Stimulated activated CD4-positive, alpha-beta T cell treated with anti-CD3 and anti-CD28 coated beads, Interleukin-2, amount 100 ng/mL, for 4 hours (primary cell): ENCODE measurements at places on chromosomes 13 and 19.

GRCh38 chr13:28655561-28655960 is 3.4 kb upstream of the POMP start:
- DNase-seq = no peak

GRCh38 chr19:48391100-48392005 is at the start of gene KDELR1:
TSS of gene KDELR1 (minus strand) at chr19:48391551. CDS start at chr19:48391358, 193 bp downstream.
- peak; percentile 55 for DNase-seq

DNA sequence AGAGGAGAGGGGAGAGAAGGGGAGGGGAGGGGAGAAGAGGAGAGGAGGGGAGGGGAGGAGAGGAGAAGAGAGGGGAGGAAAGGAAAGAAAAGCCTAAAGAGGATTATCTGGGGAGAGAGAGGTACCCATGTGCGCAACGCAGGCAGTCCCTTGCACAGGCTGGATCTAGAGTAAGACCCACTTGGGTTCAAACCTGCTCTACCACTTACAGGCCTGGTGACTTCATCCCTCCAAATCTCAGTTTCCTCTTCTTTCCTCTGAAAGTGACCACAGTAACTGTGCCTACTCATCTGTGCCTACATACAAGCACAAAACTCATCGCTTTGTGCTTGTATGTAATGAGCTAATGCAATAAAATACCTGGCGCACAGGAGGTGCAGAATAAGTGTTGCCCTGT is 732 bp upstream of the MAP1S start:
- DNase-seq = no peak

DNA sequence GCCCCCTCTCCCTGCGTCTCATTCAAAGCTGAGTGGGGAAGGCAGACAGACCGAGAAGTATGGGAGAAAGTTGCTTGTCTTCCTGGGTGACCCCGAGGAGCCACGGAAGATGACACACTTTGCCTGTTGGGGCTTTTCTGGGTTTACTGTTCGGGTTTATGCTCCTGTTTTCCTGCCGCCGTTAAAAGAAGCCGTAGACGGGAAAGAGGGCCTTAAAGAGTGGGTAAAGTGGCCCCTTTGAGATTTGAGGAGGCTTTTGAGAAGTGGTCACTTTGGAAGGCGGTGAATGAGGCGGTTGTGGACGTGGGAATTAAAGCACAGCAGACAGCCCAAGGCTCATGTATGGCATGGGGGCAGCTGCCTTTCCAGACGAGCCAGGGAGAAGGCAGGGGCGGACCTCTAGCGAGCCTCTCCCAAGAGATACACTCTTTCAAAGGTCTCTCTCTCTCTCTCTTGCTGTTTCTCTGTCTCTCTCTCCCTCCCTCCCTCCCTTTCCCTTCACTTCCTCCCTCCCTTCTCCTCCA is 493 bp upstream of the LHFPL6 start:
- DNase-seq = no peak

GRCh38 chr19:5352229-5352763 is 11.7 kb upstream of the PTPRS start:
- no peak for DNase-seq

- no peak for DNase-seq
These were observed 6.4 kb downstream of the RPL21 start for GRCh38 chr13:27257648-27258253.

- DNase-seq = no peak
These were observed 389.3 kb upstream of the PCDH9 start for GRCh38 chr13:67619351-67619994.

DNA sequence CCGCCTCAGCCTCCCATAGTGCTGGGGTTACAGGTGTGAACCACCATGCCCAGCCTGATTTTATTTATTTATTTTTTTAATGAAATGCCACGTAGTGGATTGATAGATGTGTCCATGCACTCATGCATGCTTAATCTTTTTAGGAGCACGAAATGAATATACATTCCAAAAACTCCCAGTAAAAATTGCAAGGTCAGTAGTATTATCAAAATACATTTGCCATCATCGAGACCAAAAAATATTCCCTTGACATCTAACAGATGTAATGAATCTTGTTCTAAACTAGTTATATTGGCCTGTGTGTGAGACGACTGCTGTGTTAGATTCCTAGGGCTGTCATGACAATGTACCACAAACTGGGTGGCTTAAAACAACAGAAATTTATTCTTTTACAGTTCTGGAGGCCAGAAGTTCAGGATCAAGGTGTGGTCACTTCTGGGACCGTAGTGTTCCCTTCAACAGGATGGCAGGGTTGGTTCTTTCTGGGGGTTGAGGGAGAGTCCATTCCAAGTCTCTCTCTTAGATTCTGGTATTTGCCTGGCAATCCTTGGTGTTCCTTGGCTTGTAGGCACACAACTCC is 56.1 kb upstream of the UBL3 start:
- no peak for DNase-seq

DNA sequence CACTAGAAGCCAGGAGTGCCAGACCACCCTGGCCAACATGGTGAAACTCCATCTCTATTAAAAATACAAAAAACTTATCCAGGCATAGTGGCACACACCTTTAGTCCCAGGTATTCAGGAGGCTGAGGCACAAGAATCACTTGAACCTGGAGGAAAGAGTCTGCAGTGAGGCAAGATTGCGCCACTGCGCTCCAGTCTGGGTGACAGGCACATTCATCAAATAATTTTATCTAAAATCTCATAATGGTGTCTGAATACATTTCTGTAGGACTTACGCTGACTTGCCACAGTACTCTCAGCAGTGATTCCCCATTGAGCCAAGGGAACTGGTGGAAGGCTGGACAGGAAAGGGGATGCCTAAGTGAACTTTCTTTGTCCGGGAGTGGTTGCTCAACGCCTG is 4.3 kb upstream of the ZNF28 start:
- no peak for DNase-seq

DNA sequence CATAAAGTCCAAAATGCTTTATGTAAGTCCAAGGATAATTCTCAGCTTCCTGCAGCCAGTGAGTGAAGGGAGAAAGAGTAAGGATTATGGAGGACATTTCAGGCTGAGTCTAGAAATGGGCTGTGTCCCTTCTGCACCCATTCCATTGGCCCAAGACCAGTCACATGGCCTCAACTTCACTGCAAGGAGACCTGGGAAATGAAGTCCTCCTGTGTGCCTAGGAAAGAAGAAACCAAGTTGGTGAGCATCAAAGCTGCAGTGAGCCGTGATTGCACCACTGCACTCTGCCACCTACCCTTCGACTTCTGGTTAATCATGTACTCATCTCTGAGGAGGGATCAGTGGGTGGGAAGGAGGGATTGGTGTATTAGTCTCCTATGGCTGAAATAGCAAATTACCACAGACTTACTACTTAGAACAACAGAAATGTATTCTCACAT is 3.6 kb upstream of the CD37 start:
- DNase-seq = peak; percentile 46

DNA sequence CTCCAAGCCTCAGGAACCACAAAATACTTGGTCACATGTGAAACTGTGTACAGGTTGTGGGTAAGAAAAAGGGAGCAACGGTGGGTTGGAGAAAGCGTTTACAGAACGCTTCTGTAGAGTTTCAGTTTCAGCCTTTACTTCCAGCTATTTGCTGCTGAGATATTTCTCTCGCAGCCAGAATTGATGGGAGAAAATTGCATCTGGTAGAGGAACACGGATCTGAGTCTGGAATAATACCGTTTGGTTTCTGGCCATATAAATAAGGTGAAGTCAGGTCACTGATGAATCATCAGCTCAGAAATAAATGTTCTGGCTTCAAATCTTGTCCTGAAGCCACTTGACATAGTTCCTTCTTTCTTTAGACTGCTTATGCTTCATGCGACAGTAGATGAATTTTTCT is 20.3 kb upstream of the RFC3 start:
- DNase-seq = no peak

- no peak for DNase-seq
These were observed 172.0 kb downstream of the UQCRFS1 start for GRCh38 chr19:29040951-29041350.

DNA sequence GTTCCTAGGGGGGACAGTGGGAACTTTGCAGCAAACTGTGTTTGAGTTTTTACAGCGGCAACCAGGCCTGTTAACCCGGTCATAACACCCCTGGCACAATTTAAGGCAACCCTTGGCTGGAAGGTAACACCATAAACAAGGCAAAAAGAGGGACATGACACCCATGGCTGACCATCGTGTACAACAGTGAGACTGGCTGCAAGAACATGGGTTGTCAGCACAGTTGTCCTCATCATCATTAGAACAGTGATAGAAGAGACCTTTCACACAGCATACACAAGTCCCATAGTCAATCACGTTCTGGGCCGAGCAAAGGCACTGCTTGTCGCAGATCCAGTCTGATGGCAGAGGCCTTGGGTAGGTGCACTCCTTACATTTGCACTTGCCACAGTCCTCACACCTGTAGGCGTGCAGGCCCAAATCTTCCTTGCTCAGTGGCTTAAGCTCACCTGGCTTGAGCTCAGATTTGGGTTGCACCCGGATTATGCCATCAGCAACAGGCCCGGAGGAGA is 4.1 kb downstream of the SPRY2 start:
- DNase-seq = no peak

DNA sequence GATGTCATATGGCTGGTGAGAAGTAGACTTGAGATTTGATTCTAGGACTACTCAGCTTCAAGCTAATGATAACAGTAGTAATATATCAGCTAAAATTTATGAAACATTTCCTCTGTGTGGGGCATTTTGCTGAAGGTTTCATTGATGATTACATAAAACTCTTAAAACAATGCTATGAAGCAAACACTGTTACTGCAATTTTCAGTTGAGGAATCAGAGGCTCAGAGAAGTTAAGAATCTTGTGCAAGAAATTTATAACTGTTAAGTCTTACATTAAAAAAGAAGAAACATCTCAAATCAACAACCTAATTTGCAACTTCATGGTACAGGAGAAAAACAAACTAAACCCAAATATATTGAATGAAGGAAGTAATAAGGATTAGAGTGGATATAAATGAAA is 10.3 kb downstream of the CEACAM8 start:
- no peak for DNase-seq

DNA sequence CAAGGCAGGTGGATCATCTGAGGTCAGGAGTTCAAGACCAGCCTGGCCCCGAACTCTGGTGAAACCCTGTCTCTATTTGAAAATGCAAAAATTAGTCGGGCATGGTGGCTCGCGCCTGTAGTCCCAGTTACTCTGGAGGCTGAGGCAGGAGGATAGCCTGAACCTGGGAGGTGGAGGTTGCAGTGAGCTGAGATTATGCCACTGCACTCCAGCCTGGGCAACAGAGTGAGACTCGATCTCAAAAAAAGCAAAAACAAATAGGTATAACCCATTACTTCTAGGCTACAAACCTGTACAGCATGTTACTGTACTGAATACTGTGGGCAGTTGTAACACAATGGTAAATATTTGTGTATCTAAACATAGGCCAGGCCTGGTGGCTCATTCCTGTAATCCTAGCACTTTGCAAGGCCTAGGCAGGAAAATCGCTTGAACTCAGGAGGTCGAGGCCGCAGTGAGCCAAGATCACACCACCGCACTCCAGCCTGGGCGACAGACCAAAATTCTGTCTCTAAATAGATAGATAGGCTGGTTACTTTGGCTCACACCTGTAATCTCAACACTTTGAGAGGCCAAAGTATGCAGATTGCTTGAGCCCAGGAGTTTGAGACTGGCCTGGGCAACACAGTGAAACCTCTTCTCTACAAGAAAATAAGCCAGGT is 63.5 kb downstream of the MYO9B start:
- DNase-seq = no peak

GRCh38 chr19:1893791-1894190 is 8.5 kb upstream of the ABHD17A start:
- DNase-seq = no peak

DNA sequence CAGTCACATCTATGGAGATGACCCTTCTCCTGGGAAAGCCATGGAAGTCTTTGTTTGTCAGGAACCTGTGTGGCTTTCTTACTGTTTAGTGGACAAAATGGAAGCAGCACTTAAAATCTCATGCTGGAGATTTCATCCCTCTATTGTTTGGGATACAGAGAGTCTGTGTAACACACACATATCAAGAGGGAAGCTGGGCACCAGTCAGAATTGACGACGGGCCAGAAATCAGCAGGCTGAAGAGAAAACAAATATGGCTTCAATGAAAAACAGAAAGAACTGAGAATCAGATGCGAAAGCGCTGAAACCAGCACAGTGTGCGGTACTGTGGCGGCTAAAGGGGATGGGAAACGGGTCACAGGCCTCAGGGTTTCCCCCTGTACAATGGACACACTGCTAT is 72.2 kb upstream of the WASF3 start:
- DNase-seq = no peak

- peak; percentile 80 for DNase-seq
These were observed 13.1 kb upstream of the NANOS2 start for GRCh38 chr19:45927565-45928261.

GRCh38 chr13:101955764-101956163 is 446.1 kb downstream of the FGF14 start:
- no peak for DNase-seq

- no peak for DNase-seq
These were observed 743.8 kb upstream of the SLC10A2 start for GRCh38 chr13:103810026-103810425.

- no peak for DNase-seq
These were observed 5.1 kb downstream of the UTP14C start for GRCh38 chr13:52029569-52029968.

DNA sequence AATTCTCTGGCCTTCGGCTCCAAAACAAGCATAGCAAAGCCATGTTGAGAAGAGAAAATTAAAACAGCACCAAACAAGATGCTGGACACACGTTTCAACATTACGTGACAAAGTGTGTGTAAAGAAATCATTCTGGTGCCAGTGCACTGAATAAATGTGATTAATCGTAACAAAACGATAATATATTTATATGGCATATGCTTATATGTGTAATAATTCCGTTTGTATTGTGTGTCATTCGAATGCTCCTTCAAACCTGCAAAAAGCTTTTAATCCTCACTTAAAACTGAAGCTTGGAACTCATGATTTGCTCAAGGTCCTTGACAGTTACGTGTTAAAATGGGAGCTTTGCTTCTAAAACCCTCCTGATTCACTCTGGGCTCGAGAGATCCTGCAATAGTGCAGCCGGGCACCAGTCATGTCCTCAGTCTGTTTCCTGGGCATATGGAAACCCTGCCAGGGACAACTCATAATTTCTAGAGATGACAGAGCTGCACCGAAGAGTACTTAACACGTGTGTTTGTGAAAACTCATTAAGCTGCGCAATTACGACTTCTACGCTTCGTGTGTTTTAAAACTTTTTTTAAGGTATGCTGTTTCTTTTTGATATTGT is 731 bp upstream of the AKAP8L start:
- no peak for DNase-seq

- no peak for DNase-seq
These were observed 557.3 kb downstream of the GPC5 start for GRCh38 chr13:91955546-91956355.

DNA sequence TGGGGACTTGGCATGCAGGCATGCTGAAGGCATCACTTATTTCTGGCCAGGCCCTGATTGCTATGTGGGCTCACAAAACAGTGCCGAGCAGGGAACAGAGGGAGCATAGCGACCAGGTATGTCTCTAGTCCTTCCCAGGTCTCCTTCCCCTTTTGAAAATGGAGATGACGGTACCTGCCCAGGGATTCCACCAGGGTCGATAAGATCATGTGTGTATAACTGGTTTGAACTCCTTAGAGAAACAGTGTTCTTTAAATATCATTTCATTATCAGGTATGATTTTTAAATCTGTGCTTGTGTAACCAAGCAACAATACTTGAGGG is 280.6 kb downstream of the FOXO1 start:
- no peak for DNase-seq
